NCI-H526 treated with DMSO at 0.1 percent for 48 hours (cell line): ENCODE measurements at places on chromosomes 5 and 9.

DNA sequence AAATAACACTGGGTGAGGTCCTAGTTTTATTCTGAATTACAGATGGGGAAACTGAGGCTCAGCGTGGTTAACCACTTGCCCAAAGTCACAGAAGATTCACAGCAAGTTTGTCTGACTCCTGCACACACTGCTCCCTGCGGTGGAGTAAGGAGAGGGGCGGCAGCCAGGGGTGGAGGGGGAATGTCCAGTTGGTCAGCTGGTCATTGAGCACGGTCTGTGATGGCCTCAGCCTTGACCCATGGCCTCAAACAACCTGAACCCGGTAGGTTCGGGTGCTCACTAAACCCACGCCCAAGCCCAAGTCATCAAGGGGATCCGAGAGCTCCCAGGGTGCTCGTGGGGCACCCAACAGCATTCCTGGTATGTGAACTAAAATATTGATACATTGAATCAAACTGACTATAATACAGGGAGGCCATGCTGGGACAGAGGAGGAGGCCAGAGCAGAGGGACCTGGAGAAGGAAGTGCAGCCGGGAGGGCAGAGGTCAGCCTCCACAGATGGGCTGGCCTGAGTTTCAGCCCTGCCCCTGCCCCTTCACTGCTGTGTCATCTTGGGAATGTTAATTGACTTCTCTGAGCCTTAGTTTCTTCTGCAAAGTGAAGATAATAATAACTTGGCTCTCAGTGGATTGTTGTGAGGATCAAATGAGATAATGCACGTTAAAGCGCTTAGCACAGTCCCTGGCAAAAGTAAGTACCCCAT is 3.6 kb upstream of the IL17B start:
- no peak for DNase-seq

- no peak for DNase-seq
These were observed 362.8 kb downstream of the SEMA5A start for GRCh38 chr5:9182899-9183695.

GRCh38 chr5:150642567-150642927 is 2.1 kb downstream of the SYNPO start:
- no peak for DNase-seq

GRCh38 chr9:70135176-70135575 is 91.5 kb downstream of the MAMDC2 start:
- DNase-seq = no peak

- no peak for DNase-seq
These were observed 7.1 kb downstream of the IL4 start for GRCh38 chr5:132680780-132681475.

- DNase-seq = no peak
These were observed 7.0 kb upstream of the IRF1 start for GRCh38 chr5:132497488-132497997.

DNA sequence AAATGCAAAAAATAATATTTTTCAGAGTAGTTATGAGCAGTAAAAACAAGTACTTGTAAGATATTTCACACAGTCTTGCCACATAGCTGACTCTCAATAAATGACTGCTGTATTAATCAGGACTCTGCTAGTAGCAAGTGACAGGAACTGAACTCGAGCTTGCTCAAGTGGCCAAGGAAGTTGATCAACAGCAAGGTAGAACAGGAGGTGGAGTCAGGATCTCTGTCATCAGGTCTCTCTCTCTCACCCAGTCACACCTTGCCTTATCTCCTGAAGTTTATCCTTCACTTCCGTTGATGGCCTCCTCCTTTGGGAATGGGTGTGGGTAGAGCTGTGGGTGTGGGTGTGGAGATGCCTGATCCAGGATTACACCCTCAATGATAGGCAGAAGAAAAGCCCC is 107.0 kb downstream of the GPBP1 start:
- no peak for DNase-seq

GRCh38 chr9:37995961-37996818 is 72.8 kb downstream of the SHB start:
- DNase-seq = no peak
